Testis (tissue), 5 donors: ENCODE measurements at places on chromosomes 3 and 15. TPM values are rescaled to one million over a fixed set of nuclear protein-coding genes. Genes with fewer than 3 reads are reported as not detected.

GRCh38 chr15:57284535-57284934 is 91.8 kb upstream of the CGNL1 start:
- no peaks in the 10 kb centered on the region for H3K27me3 ChIP-seq
- no peaks in the 10 kb centered on the region for H3K36me3 ChIP-seq
- H3K4me3 ChIP-seq: no peak overlapping the region
- no peaks in the 10 kb centered on the region for H3K4me1 ChIP-seq
- no peak overlapping the region for H3K27ac ChIP-seq
- DNase-seq: no peak

Gene BSN
- 25.3 TPM for total RNA-seq

DNA sequence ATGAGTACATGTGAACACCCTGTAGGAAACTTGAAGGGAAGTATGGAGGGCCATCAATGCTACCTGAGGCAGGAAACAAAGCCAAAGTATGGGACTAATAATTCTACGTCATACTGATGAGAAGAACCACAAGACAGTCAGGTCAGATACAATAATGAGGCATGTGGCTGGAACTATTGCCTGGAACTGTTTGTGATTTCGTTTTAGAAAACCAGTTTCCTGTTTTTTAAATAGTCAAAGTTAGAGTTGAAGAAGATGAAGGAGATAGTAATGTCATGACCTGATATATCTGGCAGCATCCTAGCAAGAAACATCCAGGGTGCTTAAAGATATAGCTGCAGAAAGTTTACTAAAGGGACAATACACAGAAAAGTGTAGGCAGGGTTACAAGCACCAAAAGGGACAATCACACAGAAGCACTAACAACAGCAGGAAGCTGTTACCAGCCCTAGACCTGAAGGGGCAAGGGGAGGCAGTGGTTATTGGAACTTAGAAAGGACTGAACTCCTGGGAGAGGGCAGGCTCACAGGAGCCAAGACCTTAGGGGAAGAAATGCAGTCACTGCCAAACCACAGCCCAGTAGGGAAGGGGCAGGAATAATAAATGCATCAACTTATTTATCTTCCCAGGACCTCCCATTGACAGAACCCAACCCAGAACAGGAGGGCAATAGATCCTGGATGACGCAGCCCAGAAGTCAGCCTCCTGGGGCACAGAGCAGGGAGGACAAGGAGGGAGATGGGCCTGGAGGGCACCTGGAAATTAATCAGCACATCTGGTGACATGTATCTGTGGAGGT is 302.1 kb upstream of the STT3B start:
- no peak for DNase-seq
- no peaks in the 10 kb centered on the region for H3K36me3 ChIP-seq
- H3K4me1 ChIP-seq: no peaks in the 10 kb centered on the region
- H3K27me3 ChIP-seq: no peaks in the 10 kb centered on the region

DNA sequence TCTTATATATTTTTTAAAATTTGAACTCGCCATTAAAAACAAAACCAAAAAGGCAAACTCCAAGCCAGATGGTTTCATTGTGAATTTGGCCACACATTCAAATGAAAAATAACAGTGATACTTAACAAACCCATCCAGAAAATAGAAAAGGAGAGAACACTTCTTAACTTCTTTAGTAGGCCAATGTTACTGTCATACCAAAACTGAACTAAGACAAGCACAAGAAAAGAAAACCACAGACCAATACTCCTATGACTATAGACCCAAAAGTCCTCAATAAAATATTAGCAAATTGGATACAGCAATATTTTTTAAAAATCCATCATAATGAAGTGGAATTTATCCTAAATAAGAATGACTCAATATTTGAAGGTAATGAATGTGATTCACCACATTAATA is 73.5 kb upstream of the ALDH1A3 start:
- H3K27ac ChIP-seq: no peak overlapping the region
- H3K27me3 ChIP-seq: no peaks in the 10 kb centered on the region
- no peaks in the 10 kb centered on the region for H3K36me3 ChIP-seq
- H3K4me3 ChIP-seq: no peak overlapping the region
- H3K4me1 ChIP-seq: no peaks in the 10 kb centered on the region
- no peak for DNase-seq

Gene FMN1
- total RNA-seq: 53.7 TPM

- no peak overlapping the region for H3K4me3 ChIP-seq
- no peaks in the 10 kb centered on the region for H3K27me3 ChIP-seq
- H3K27ac ChIP-seq: no peak overlapping the region
- H3K4me1 ChIP-seq: no peaks in the 10 kb centered on the region
- no peak for DNase-seq
- H3K36me3 ChIP-seq: no peaks in the 10 kb centered on the region
Observed at GRCh38 chr15:52252781-52253180, 42.8 kb downstream of the MYO5C start.

DNA sequence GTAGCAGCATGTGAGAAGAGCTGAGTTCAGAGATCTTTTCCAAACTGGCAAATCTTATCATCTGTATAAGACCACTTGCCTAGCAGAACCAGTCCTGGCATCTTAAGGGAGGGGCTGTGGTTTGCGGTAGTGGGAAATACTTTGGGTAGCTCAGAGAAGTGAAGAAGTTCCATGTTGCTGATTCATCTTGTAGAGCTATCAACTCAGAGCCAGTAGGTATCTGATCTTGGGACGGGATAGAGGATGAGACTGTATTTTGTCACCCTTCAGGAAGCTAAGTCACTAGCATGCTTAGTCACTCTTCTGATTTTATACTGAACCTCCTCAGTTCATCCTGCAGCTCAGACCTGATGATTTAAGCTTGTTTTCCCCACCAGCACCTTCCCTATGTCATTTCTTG is 211.4 kb downstream of the NR1D2 start:
- no peaks in the 10 kb centered on the region for H3K4me1 ChIP-seq
- DNase-seq: no peak
- no peaks in the 10 kb centered on the region for H3K27me3 ChIP-seq
- H3K36me3 ChIP-seq: no peaks in the 10 kb centered on the region

Gene PP2D1
- total RNA-seq: 9.3 TPM

- no peak overlapping the region for H3K27ac ChIP-seq
- H3K4me3 ChIP-seq: no peak overlapping the region
- no peak for DNase-seq
- no peaks in the 10 kb centered on the region for H3K36me3 ChIP-seq
- peaks cover 14% of the 10 kb centered on the region for H3K4me1 ChIP-seq
- H3K27me3 ChIP-seq: no peaks in the 10 kb centered on the region
Observed at GRCh38 chr3:158774965-158775364, 26.9 kb upstream of the MFSD1 start.

GRCh38 chr3:132522353-132522752 is 74.7 kb upstream of the ACKR4 start:
- H3K4me3 ChIP-seq: no peak overlapping the region
- H3K27ac ChIP-seq: no peak overlapping the region
- H3K4me1 ChIP-seq: no peaks in the 10 kb centered on the region
- no peaks in the 10 kb centered on the region for H3K36me3 ChIP-seq
- DNase-seq: no peak

DNA sequence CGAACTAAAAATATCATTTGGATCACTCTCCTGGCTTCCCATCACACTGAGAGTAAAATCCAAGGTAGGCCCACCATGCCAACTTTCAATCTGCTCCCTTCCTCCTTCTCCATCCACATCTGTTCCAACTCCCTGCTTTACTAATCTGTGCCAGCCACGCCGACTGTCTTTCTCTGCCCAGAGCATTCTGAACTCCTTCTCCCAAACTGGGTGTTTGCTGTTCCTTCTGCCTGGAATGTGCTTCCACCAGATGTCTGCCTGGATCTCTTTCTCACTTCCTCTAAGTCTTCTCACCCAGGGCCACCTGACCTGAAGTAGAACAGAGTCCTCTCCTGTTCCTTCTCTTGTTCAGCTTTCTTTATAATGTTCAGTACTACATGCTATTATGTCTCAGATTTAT is 5.6 kb upstream of the ARL8B start:
- peaks cover under 1% of the 10 kb centered on the region for H3K4me1 ChIP-seq
- H3K4me3 ChIP-seq: no peak overlapping the region
- no peaks in the 10 kb centered on the region for H3K27me3 ChIP-seq
- H3K27ac ChIP-seq: no peak overlapping the region

DNA sequence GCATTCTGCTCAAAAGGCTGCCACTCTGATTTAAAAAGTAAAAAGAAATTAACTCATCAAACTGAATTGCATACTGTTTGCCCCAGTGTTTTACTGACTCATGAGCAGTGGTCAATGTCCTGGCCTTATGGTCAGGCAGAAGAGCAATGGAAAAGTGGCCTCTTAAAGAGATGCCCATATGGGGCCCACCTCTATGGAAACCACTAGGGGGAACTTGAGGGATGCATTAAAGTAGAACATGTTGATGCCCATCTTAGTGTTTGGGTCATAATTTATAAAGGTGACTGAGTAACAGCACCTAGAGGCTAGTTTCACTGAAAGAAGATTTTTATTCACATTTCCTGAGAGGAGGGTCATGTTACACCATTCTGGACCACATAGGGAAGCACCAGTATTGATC is 66.5 kb upstream of the RNU6-1 start:
- H3K27ac ChIP-seq: no peak overlapping the region
- no peak overlapping the region for H3K4me3 ChIP-seq
- no peak for DNase-seq
- no peaks in the 10 kb centered on the region for H3K36me3 ChIP-seq
- H3K4me1 ChIP-seq: no peaks in the 10 kb centered on the region

Gene PLSCR2
- total RNA-seq: 9.4 TPM

GRCh38 chr3:141449424-141449823 is 37.4 kb upstream of the RASA2 start:
- DNase-seq: no peak
- H3K4me3 ChIP-seq: no peak overlapping the region
- no peak overlapping the region for H3K27ac ChIP-seq
- H3K27me3 ChIP-seq: no peaks in the 10 kb centered on the region
- peaks cover 13% of the 10 kb centered on the region for H3K4me1 ChIP-seq

Gene SEMA3G
- 2.1 TPM for total RNA-seq

Gene MAP6D1
- 4.8 TPM for total RNA-seq

DNA sequence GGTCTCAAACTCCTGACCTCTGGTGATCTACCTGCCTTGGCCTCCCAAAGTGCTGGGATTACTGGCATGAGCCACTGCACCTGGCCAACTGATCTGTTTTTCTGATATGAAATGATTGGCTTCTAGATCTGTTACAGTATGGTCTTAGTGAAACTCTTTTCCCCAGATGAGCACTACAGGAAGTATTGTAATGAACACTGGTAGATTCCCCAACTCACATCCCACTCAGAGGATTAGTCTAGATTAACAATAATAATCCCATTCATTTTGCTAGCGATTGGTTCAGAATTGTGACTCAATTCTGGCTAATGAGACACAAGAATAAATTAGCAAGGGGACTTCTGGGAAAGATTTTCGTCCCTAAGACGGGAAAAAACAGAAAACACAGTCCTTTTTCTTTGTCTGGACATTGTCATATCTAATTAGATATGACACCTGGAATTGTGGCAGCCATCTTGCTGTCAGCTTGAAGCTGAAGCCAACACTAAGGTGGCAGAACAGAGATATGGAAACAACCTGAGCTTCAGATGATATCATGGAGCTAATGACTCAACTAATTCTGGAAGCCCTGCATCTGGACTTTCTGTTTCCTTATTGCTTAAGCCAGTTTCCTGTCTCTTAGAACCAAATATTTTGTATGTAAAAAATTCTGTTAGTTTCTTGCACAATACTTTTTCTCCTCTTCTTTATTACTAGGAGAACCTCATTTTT is 17.4 kb upstream of the NPTN start:
- H3K27ac ChIP-seq: no peak overlapping the region
- H3K27me3 ChIP-seq: no peaks in the 10 kb centered on the region
- H3K4me1 ChIP-seq: no peaks in the 10 kb centered on the region
- H3K36me3 ChIP-seq: no peaks in the 10 kb centered on the region

Gene HGD
- total RNA-seq: 1.2 TPM

DNA sequence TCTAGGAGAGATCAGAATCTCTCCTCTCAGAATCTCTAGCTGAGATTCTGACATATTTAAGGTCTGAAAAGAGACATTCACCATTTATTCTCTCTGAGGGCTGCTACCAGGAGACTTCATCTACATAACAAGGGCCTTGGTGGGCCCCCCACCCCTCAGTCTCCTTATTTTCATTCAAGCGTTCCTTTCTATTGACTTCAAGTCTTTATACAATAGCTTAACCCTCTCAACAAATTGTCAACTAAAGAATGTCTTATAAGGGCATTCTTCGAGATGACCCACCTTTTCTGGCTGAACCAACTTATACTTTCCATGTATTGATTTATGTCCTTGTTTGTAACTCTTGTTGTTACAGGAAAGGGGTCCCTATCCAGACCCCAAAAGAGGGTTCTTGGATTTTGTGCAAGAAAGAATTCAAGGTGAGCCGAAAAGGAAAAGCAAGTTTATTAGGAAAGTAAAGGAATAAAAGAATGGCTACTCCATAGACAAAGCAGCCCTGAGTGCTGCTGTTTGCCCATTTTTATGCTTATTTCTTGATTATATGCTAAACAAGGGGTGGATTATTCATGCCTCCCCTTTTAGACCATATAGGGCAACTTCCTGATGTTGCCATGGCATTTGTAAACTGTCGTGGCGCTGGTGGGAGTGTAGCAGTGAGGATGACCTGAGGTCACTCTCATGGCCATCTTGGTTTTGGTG is 209.5 kb upstream of the ALCAM start:
- no peak overlapping the region for H3K4me3 ChIP-seq
- no peak for DNase-seq
- no peak overlapping the region for H3K27ac ChIP-seq
- H3K36me3 ChIP-seq: no peaks in the 10 kb centered on the region
- no peaks in the 10 kb centered on the region for H3K27me3 ChIP-seq

Gene PDIA5
- 76.0 TPM for total RNA-seq

Gene MRPS22
- total RNA-seq: 63.4 TPM

DNA sequence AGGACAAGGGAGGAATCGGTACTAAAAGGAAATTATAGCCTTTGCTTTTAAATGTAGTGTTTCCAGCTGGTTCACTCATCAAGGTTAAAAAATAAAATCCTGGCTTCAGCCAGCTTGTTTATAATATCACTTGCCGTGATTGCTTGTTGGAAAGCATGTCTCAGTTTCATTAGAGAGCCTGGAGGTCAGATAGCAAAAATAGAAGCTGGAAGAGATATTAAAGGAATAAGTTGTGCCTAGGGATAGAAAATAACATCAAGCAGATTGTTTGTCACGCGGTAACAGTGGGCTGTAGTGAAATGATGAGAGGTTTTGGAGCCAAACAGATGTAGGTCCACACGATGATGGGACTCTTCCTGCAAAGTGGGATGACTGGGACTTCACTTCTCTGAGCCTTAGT is 17.7 kb upstream of the SLMAP start:
- H3K27ac ChIP-seq: no peak overlapping the region
- H3K36me3 ChIP-seq: no peaks in the 10 kb centered on the region
- H3K4me3 ChIP-seq: no peak overlapping the region
- no peaks in the 10 kb centered on the region for H3K4me1 ChIP-seq

Gene IQCH
- 23.5 TPM for total RNA-seq

Gene ADAMTS9
- total RNA-seq: 8.1 TPM

- no peaks in the 10 kb centered on the region for H3K36me3 ChIP-seq
- no peaks in the 10 kb centered on the region for H3K27me3 ChIP-seq
- no peak overlapping the region for H3K27ac ChIP-seq
- no peak overlapping the region for H3K4me3 ChIP-seq
- no peak for DNase-seq
Observed at GRCh38 chr15:36722555-36722954, 143.1 kb downstream of the CDIN1 start.
